Activated CD4-positive, alpha-beta T cell treated with anti-CD3 and anti-CD28 coated beads, Interleukin-2, Interleukin-4, amounts not matched to agents 100 ng/mL and 50 ng/mL, durations not matched to agents 16 hours and 8 hours (primary cell): ENCODE measurements at places on chromosomes 3 and 15.

DNA sequence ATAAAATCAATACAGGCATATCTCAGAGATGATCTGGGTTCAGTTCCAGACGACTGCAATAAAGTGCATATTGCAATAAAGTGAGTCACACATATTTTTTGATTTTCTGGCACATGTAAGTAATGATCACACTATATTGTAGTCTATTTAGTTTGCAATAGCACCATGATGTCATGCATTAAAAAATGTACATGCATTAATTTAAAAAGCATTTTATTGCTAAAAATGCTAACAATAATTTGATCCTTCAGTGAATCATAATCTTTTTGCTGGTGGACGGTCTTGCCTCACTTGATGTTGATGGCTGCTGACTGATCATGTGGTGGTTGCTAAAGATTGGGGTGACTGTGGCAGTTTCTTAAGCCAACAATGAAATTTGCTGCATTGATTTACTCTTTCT, 511.1 kb downstream of the OTOL1 start:
- no peak for DNase-seq

- no peak for DNase-seq
Measured at GRCh38 chr3:57948781-57949242, 59.4 kb upstream of the FLNB start.

DNA sequence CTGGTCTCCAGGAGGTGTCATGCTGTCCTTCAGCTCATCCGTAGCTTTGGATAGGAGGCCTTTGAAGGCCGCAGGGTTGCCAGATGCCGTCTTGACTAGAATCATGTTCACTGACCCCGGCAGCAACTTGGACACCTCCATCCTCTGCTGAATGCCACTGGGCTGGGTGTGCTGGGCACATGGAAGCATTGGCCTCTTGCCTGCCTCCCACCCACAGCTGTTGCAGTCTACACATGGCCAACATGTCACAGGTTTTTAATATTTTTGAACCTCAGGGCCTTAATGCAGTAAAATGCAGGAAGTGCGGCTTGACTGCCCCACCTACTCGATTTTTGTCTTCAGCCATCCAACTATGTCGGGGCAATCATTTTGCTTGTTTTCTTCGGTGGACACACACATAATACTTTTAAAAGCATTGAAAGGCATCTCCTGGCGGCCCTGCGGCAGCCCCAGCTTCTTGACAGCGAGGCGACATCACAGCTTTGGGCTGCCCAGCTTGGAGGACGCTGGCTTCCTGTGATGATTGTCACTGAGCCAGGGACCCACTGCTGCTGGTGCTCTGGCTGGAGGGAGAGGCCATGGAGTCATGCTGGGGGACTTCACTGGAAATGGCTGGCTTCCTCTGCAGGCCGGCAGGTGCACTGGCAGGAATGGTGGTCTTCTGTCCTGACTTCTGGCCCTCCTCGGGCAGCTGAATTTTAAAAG, 31.6 kb upstream of the ACAD9 start:
- DNase-seq, result no peak

DNA sequence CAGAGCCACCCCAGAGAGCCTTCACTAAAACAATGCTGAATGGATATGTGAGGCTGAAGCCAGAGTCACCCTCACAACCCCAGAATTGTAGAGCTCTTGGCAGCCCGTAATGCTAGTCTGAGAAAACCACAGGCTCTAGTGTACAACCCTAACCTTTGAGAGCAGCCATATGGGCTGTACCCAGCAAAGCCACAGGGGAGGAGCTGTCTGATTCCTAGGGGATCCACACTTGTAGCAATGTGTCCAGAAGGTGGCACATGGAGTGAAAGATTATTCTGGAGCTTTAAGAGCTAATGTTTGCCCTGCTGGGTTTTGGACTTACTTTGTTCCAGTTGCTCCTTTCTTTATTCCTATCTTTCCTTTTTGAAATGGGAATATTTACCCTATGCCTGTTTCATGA, 626.8 kb downstream of the GRM7 start:
- no peak for DNase-seq

DNA sequence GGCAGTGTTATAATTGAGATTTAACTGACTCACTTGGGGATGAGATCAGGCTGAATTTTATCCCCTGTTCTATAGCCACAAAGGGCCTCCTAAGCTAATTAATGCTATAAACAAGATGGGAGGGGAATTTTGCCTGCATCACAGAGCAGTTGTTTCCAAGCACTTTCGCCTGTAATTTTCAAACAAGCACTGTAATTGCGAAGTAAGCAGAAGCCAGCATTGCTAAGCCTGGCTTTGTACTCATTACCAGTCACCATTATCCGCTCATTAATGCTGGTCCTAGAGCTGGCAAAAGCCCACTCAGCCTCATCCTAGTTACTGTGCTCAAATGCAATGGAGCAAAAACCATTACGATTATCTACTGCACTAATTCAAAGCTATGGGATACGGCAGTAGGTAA, 356.6 kb upstream of the UBE2E2 start:
- DNase-seq, result no peak
